ENCODE measurements at places on chromosomes 2 and 18.

DNA sequence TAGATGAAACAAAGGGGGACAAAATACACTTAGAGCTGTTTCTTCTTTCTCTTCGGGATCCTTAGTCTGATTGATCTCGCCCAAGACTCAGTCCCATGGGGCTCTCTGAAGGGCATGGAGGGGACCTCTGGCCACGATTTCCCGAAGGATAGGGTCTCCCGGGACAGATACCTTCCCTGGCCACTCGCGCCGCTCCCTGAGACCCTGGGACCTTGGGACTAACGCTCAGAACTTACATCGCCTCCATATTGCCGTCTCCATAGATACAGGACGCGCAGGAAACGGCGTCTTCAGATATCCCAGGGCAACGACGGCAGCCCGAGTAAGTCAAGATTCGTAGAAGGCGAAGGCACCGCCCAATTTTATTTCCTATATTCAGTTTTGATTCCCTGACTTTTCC lies at the start of gene CFAP65:
Gene CFAP65, minus strand, starts transcription at position 265 of the 400 bp plus-strand sequence. CDS start 2,468 bp downstream, outside the sequence.
- peak; percentile 66 for DNase-seq

DNA sequence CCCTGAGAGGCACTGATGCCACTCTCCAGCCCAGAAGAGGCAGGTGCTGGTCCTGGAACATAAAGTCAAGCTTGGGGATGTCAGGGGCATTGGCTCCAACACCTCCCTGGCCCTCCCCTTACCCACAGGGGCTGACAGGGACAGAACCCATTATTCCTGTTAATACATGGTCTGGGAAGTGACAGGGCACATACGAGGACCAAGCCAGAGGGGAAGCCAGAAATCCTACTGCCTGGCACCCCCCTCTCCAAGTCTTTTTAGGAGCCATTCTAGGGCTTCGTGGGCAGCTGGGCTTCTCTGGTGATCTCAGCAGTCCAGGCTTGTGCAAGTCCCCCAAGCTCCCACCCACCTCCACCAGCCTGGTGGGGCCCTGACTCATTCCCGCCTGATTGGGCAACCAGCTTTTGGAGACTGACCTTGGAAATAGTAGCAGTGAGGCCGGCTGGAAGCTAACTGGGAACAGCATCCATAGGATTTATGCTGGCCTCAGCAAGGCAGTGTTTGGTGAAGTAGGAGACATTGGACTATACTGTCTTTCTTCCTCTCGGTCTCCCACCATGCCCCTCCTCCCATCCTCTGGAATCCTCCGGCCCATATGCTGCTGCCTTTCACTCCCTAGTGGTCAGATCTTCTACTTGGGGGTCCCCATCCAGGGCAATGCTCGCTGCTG lies 86.4 kb upstream of the HK2 start:
- DNase-seq, result peak; percentile 85

DNA sequence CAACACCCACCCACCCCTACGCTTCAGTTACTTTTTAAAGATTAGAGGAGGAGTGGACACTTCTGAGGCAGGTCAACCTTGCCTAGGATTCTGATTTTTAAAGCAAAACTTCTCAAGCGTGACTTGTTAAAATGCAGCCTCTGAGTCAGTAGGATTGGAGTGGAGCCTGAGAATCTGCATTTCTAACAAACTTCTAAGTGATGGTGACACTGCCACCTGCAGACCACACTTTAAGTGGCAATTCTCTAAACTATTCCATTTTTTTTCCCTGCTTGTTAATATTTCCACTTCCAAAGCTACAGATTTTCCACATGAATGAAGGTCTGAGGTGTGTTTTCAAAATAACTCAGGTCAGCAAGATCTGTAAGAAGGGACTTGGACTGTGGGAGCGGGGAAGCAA lies 171.1 kb upstream of the CCDC150 start:
- DNase-seq, result no peak

GRCh38 chr2:80830891-80831290 lies 526.3 kb upstream of the LRRTM1 start:
- DNase-seq, result no peak

DNA sequence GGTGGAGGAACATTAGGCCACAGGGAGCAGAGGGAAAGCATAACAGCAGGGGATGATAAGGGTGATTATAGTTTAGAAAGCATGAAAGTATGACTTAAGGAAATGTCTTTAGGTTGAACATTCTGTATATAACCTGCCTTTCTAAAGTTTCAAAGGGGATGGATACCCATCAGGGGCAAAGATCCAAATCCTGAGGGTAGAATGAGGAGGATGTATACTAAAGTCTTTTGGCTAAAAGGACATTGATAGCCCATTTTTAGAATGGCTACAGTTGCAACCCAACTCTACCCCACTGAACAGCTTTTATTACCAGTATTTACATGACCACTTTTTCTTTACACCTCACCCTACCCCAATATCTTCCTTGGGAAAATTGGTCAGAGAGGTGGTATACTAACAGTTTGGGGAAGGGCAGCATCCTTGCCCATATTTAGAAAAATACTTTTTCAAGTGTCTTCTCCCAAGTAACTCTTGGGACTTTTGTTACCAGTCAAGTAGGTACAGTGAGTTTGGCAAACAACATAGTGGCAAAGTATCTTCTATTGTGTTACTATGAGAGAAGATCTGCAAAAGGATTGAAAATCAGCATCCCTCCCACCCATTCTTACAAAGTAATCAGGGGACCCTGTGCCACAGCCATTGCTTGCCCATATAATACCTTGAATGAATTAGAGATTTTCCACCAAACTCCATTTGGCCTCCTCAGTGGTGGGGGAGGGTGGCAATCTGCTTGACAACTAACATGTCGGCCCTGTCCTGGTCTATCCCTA lies 8.3 kb downstream of the MAT2A start:
- DNase-seq, result no peak
